NCI-H2029 treated with DMSO at 0.1 percent for 48 hours (cell line): ENCODE measurements at places on chromosomes 2 and 18.

GRCh38 chr2:125652280-125652679, 1003.7 kb upstream of the GYPC start:
- no peak for DNase-seq

GRCh38 chr2:71807581-71808451, 339.8 kb downstream of the CYP26B1 start:
- DNase-seq, result no peak

GRCh38 chr18:2569338-2570207, 1.7 kb downstream of the METTL4 start:
- no peak for DNase-seq

- DNase-seq, result no peak
Measured at GRCh38 chr2:38056216-38056615, 19.7 kb downstream of the CYP1B1 start.

GRCh38 chr2:60216452-60216995, 336.9 kb downstream of the BCL11A start:
- no peak for DNase-seq

DNA sequence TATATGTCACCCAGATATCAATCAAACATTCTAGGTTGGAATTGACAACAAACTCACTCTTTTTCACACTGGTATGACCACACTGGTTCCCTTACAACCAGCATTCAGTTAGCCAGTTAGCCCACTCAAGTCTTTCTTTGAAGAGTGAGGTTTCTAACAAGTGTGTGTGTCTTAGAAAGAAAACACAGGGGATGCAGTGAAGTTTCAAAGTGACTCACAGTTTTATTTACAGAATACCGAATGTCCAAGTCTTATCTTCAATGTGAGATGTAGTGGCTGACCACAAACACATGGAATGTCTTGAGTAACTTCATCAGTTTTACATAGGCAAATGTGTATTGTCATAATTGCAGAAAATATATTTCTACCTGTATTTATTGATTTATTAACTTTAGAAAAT, 274.7 kb upstream of the HNMT start:
- no peak for DNase-seq

- DNase-seq, result no peak
Measured at GRCh38 chr18:72444111-72444797, 99.9 kb downstream of the CBLN2 start.

DNA sequence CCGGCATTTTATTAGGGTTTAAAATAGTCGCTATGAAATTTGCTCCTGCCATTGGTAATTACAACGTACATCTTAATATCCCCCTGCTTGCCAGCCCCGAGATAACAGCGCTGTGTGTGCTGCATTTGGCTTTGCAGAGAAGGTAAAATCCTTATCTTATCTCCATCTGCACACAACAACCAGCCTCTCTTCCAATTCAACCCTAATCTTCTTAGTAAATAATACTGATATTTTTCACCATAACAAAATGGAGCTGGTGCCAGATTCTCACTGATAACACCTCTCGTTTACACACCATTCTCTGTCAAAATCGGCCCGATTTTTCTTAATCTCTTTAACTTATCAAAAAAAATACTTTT, 61.4 kb upstream of the SIX3 start:
- DNase-seq, result no peak

- DNase-seq, result no peak
Measured at GRCh38 chr18:69954719-69955480, 7.2 kb upstream of the CD226 start.

- DNase-seq, result no peak
Measured at GRCh38 chr2:15223887-15224286, 337.2 kb downstream of the NBAS start.

- DNase-seq, result no peak
Measured at GRCh38 chr2:238505119-238505891, 78.6 kb downstream of the ASB1 start.

DNA sequence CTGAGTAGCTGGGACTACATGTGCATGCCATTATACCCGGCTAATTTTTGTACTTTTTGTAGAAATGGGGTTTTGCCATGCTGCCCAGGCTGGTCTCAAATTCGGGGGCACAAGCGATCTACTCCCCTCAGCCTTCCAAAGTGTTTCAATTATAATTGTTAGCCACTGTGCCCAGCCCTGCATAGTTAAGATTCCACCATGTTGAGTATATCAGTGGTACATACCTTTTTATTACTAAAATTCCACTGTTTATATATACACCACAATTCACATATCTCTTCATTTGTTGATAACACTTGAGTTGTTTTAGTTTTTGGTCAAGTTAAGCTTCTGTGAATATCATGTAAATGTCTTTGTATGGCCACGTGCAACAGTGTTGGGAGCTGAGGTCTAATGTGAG, 12.8 kb upstream of the FMNL2 start:
- DNase-seq, result no peak

DNA sequence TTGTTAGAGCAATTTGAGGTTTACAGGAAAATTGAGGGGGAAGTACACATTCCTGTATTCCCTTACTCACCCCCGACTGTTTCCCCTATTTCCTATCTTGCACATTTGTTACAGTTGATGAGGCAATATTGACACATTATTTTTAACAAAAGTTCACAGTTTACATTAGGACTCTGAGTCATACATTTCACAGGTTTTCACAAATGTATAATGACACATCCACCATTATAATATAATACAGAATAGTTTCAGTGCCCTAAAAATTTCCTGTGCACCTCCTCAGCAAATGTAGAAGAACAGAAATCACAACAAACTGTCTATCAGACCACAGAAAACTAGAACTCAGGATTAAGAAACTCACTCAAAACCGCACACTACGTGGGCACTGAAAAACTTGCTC, 160.6 kb upstream of the RMP24 start:
- DNase-seq, result no peak
